ENCODE measurements at places on chromosomes 1 and 21. TPM values are rescaled to one million over a fixed set of nuclear protein-coding genes. Genes with fewer than 3 reads are reported as not detected.
A peak's percentile ranks its signal among the peaks of the same experiment; 100 is the strongest.

The EFNA3 gene
- 1.0 TPM for total RNA-seq

- no peak for DNase-seq
These were observed 15.0 kb downstream of the CACNA1S start for GRCh38 chr1:201096977-201097856.

GRCh38 chr21:36602735-36603134 is 96.2 kb upstream of the SIM2 start:
- no peak for DNase-seq

DNA sequence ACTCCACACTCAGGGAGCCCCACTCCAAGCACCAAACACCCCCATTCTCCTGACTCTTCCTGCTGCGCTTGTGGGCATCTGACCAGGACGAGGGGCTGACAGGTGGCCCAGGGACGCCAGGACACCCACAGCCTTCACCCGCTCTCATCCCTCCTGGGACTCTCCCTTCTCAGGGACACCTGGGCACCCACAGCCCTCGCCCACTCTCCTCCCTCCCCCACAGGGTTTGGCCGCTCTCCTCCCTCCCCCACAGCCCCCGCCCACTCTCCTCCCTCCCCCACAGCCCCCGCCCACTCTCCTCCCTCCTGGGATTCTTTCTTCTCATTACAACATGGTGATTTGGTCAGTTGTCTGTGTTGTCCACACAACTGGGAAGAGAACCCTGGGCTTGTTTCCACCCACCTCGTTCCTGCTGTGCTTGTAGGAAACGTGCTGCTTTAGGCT is 43.4 kb downstream of the PRDM15 start:
- no peak for DNase-seq

GRCh38 chr1:21495225-21495820 is 13.9 kb upstream of the ALPL start:
- DNase-seq, result no peak

GRCh38 chr1:197675583-197676208 is 99.6 kb downstream of the DENND1B start:
- DNase-seq, result peak; percentile 31

DNA sequence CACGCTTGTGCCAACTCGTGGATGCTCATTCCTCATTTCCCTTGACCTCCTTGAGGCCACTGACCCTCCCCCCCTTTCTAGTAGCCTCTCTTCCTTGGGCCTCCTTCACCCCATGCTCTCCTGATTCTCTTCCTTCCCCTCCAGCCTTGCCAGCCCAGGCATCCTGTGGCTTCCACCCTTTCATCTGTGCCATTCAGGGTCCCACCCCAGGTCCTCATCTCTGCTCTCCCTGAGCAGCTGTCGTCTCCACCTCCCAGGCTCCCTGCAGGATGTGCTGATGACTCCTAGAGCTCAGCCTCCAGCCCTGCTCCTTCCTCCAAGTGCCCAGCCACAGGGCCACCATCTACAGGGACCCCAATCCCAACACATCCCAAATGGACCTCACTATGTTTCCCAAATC is 197.4 kb downstream of the GRIK3 start:
- no peak for DNase-seq

DNA sequence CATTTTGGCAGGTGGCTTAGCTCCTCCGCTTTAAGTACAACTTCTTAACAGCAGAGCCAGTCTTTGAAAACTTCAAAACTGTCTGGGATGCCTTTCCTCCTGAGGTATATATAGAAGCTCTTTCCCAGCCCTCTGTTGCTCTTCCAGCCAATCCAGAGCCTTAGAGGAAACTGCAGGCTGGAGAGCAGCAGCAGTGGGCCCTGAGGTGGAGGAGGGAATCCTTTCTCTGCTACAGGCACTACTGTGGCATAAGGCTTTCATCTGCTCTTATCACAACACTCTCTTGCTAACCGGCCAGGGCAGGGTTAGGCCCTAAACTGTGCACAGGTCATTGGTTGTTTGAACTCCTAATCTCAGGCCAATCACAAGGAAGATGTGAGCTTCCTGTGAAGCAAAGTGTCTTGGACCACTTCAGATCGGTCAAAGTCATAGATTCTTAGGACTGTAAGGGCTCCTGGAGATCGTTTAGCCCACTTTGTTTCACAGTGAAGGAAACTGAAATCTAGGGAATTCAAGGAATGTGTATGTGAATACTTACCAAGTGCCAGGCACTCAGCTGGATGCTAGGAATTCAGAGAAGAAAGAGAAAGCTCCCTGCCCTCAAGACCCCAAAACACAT is at the start of gene RGS5:
Gene RGS5 (minus strand): TSS at position 84 of the 619 bp plus-strand sequence. CDS start 81 bp downstream, at position 3.
- no peak for DNase-seq

The ZNF593OS gene
- total RNA-seq, result not detected

GRCh38 chr1:229105822-229106525 is 164.9 kb upstream of the RAB4A start:
- no peak for DNase-seq

DNA sequence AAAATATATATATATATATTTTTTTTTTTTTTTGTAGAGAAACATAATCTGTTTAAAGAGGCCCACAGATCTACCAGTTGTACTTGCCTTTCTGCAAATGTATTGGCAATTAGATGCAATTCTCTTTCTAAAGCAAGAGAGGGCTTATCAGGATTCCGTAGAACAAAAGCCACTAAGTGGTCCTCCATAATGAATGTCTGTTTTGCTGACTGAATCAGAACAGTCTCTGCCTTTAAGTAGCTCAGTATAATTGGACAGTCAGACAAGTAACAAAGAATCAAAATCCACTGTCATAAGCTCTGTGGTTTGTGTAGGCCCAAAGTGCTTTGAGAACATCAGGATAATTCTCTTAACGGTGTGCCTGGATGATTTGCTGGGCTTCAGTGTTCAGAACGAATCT is 17.3 kb downstream of the SARS1 start:
- DNase-seq, result no peak

DNA sequence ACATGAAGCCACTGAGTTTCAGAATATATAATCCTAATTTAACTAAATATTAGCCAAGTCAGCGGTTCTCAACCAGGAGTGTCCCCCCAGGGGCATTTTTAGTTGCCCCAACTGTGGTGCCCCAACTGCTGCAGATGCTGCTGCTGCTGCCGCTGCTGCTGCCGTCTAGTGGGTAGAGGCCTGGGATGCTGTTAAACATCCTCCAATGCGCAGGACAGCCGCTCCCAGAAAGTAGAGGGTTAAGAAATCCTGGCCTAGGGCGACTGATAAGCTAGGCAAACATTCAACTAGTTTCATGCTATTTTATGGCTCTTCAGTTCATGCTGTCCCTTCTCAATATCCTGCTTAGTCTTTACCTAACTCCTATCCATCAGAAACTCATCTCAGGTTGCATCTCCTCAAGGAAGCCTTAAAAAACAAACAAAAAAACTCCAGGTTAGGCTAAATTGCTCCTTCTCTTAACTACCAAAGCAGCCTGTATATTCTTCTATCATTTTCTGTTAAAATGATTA is 9.9 kb upstream of the DCAF6 start:
- no peak for DNase-seq

GRCh38 chr1:3495776-3496745 is 41.6 kb downstream of the ARHGEF16 start:
- DNase-seq, result no peak

DNA sequence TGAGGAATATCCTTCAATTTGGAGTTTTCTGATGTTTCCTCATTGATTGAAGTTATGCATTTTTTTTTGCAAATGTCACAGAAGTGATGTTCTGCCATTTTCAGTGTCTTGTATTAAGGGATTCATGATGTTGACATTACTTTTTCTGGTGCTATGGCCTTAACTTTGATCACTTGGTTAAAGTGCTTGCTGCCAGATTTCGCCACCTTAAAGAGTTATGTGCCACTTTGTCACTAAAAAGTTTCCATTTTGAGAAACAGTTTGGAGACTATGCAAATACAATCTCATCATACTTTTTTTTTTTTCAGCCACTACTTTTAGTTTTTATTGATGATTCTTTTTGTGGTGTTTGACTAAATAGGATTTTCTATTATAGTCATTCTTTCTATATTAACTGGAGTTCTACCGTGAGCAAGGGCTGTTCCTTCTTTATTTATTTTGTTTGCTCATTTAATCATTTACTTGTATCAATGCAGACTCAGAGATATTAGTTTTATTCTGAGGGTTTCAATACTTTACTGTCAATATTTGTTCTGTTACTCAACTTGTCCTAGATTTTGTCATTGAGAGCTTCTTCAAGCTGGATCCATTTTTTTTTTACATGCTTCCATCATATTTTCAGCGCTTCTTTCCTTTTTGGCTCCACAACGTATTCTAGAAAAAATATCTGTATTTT is 3.2 kb downstream of the GBP7 start:
- no peak for DNase-seq

DNA sequence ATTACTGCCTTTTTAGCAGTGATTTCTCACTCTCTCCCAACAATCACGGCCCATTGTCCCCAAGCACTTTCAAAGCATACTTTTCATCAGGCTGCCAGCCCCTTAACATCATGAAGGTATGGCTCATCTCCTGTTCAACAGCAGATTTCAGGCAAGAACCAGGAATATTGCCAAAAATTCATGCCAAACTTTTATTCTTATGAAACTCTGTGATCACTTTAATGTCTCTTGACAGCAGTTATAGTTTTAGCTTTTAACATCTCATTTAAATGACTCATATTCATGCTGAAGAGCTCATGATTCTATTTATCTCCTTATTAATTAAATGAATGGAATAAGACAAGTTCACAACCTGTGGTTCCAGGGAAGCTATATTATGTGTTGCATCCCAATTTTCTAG is 235.1 kb downstream of the GRIK1 start:
- DNase-seq, result no peak
